Activated gamma-delta T cell treated with Interleukin-2 at 50 U/mL for 16 hours (primary cell): ENCODE measurements at places on chromosomes 1 and 21.

DNA sequence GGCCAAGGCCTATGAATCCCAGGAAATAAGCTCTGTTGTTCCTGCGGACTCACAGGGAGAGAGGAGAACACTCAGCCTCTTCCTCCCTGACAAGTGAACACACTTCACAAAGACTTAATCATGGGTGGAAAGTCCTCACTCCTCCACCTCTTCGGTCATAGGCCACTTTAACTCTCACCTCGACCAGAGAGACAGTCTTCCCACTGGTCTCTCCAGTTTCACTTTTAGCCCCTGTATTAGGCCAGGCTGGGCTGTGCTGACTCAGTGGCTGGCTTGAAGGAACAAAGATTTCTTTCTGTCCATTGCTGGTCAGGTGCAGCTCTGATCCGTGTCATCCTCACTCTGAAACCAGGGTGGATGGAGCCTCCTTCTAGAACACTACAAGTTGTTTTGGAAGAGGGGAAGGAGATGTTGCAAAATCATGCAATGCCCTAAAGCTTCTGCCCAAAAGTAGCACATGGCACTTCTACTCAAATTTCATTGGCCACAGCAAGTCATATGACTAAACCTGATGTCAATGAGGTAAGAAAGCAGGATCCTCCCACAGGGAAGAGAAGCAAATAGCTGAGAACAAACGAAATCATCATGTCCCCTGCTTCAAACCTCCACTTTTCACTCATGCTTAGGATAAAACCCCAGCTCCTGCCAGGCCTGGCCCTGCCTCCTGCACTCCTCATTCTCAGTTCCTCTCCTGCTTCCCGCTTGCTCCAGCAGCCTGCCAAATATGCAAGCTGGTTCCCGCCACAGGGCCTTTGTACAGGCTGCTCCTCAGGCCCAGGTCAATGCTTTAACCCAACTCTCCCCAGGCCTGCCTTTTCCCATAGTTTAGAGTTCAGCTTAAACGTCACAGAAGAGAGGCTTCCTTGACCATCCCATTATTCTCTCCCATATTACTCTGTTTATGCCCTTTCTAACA is 150.5 kb upstream of the RUNX3 start:
- DNase-seq = no peak

GRCh38 chr1:155219592-155220031 is 11.1 kb downstream of the MTX1 start:
- no peak for DNase-seq

DNA sequence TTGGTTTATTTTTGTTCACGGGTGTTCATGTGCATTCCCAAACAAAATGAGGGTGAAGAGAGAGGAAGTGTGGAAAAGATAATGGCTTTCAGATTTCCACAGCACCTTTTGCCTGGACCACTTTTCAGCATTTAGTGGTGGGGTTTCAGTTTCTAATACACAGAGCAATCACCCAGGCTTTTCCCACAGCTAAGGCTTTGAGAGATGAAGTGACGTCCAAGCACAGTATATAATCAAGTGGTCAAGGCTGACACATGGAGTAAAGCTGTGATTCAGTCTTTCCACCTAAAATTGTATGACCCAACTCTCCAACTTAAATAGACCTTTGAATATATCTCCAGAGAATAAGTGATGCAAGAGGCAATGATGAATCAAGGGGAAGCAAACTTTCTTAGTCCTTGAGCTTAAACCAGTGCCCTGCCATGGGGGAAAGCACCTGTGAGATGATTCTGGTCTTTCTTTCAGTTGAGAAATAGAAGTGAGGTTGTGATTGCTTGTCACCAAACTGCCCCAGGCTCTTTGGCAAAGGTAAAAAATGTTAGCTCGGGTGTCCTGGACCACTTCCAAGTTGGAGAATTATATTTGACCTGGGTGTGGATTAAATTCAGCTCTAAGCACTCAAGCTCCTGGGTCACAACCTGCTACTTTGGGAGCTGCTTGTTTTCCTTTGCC is 2.4 kb upstream of the PIK3R3 start:
- DNase-seq = no peak

DNA sequence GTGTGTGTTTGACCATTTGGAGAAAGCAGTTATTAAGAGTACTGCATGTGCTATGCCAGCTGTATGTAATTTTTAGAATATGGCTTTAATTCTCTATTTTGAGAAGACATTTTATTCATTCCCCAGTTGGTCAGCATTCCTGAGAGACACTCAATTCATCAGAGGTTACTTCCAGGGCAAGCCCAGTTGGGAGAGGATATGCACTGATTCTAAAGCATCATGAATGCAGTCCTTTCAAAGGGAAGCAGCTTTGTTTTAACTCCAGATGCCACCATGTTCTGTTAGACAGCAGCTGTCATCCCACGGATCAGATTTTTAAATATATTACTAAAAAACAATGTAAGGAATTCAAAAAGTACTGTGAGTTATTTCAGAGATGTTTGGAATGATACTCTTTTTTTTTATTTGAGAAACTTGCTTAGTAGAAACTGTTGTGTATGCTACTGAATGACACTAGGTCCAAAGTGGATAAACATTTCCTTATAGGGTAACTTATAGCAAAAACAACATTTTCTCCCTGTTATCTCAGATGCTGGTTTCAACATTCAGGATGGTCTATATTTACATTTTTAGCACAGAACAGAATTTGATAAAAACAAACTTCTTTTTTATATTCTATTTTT is 149.5 kb upstream of the B3GALT2 start:
- no peak for DNase-seq

GRCh38 chr1:52751589-52752483 is 25.6 kb downstream of the ZYG11B start:
- no peak for DNase-seq

DNA sequence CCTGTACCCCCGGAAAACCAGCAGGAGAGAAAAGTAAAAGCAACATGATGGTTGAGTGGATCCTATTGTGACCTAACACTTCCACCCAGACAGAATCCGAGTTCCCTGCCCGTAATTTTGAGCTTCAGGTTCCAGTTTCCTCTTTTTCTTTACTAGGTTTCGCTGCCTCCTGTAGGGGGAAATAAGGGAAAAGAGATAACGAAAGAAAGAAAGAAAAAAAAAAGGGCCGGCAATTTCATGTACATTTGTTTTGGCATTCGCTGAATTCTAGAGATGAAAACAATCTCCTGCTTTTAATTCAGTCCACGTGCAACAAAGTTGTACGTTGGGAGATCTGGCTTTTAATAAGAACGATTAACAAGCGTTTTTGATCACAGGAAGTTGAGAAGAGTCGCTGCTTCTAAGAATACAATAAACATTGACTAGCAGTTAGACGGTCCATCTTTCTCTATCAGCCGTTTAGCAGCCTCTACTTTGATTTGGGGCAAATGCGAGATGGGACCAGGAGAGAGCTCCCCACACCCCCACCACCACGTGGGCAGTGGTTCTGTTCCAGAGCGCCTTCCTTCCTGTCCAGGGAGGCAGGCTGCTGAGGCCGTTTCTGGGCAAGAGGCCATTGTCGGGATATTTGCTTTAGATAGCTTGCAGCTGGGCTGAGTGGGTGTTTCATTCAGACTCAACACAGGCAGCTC is 155.9 kb upstream of the RUNX1 start:
- DNase-seq = no peak

GRCh38 chr1:70866542-70867264 is 180.9 kb downstream of the PTGER3 start:
- DNase-seq = no peak

GRCh38 chr1:87179851-87180519 is 148.7 kb upstream of the LMO4 start:
- no peak for DNase-seq

DNA sequence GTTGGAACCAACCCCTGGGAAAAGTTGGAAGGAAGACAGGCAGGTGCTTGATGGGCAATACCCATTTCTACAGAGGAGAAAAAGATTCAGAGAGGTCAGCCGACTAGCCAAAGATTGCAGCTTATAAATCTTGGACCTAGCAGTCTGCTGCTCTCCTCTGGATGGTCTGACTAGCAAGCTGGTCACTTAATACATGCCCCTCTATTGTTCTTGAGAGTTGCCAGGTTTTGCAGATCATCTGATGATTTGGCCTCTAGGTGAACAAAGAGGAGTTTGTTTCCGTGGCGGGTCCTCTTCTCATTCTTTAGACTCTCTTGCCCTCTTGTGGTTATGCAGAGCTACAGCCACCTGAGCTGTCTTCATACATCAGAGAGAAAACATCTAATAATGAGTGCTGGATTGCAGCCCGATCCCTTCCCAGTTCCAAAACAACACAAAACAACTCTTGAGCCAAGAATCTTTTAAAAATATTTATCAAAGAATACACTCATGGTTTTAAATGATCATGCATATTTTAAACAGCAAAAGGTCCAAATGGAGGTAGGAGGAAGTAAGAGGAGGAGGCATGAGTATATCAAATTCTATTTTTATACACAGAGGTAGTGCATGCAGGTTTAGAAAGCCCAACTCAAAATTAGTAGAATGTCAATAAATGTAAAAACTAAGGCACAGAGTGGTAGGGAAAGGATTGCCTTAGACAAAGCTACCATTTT is 115.7 kb downstream of the SLC30A10 start:
- no peak for DNase-seq

DNA sequence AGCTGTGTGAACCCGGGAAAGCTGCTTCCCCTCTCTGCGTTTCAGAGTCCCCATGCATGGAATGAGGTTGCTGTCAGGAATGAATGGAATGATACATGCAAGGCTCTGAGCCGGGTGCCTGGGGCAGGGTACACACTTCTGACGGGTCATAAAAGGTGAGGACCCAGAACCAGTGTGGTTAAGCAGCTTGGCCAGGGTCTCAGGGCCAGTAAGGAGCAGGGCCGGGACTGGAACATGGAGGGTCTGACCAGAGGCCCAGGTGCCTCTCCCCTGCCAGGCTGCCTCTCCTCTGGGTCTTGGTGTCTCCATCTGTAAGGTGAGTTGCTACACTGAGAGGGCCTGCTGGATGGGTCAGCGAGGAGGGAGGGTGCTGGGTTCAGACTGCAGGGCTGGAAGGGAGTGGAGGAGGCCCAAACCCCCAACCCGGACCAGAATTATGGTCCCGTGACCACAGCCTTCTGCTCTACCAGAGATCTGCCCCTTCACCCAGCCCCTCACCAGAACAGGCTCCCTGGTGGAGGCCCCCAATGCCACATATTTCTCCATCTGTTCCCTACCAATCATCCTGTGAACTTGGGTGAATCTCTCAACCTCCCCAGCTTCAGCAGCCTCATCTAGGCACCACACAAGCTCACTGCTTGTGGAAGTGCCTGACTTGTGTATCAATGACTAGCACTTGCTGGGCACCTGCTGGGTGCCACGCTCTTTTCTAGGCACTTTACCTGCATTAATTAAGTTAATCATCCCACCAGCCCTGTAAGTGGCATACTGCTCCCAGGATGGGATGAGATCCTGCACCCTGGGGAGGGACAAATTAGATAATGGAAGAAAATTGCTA is 16.2 kb upstream of the LRP8 start:
- DNase-seq = no peak
